ENCODE measurements at places on chromosomes 3 and 15. TPM values are rescaled to one million over a fixed set of nuclear protein-coding genes. Genes with fewer than 3 reads are reported as not detected.

GRCh38 chr3:126854666-126855065 is 128.2 kb upstream of the PLXNA1 start:
- H3K4me1 ChIP-seq, result peaks cover 18% of the 10 kb centered on the region
- H3K36me3 ChIP-seq, result no peaks in the 10 kb centered on the region
- DNase-seq, result no peak
- H3K27ac ChIP-seq, result no peak overlapping the region

DNA sequence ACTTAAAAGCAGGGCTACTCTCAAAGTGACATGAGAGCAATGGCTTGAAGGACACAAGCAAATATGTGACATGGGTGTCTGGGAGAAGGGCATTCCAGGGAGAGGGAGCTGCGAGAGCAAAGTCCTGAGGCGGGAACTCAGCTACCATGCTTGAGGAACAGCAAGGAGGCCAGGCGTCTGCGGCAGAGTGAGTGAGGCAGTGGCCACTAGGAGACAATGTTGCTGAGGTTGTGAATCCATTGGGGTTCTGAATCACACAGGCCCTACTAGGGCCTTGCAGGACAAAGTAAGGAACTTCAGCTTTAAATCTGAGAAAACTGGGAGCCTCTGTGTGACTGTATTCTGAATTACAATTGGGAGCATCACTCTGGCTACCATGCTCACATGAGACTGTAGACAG is 94.1 kb upstream of the PRICKLE2 start:
- no peaks in the 10 kb centered on the region for H3K36me3 ChIP-seq
- H3K27me3 ChIP-seq, result no peaks in the 10 kb centered on the region
- H3K27ac ChIP-seq, result no peak overlapping the region
- H3K4me1 ChIP-seq, result no peaks in the 10 kb centered on the region
- no peak overlapping the region for H3K4me3 ChIP-seq

DNA sequence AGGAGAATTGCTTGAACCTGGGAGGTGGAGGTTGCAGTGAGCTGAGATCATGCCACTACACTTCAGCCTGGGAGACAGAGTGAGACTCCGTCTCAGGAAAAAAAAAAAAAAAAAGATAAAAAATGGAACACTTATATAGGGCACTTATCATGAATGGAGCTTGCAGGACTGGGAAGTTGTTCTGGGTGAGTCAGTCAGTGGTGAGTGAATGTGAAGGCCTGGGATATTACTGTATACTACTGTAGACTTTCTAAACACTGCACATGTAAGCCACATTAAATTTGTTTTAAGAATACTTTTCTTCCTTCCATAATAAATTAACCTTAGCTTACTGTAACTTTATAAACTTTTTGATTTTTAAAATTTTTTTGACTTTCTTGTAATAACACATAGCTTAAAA is 59.8 kb downstream of the SFMBT1 start:
- H3K27me3 ChIP-seq, result no peaks in the 10 kb centered on the region
- no peaks in the 10 kb centered on the region for H3K36me3 ChIP-seq
- H3K4me1 ChIP-seq, result no peaks in the 10 kb centered on the region
- no peak for DNase-seq
- H3K27ac ChIP-seq, result no peak overlapping the region
- H3K4me3 ChIP-seq, result no peak overlapping the region

Gene PODXL2
- total RNA-seq, result 10.9 TPM
